SK-MEL-5 (cell line): ENCODE measurements at places on chromosomes 2 and 18. TPM values are rescaled to one million over a fixed set of nuclear protein-coding genes. Genes with fewer than 3 reads are reported as not detected.

Gene TRAPPC12
- 34.8 and 42.8 TPM in 2 replicates for total RNA-seq

Gene RNU2-63P
- total RNA-seq, result not detected in 2 replicates

Gene FAP
- 0.37 and 2.3 TPM in 2 replicates for total RNA-seq

Gene CD8A
- 0.13 and 0.18 TPM in 2 replicates for total RNA-seq

Gene CYP26B1
- 1.8 and 1.9 TPM in 2 replicates for total RNA-seq

Gene FABP1
- total RNA-seq, result not detected in 2 replicates
